C1 segment of cervical spinal cord (tissue), 14 donors: ENCODE measurements at places on chromosomes 4 and X.

DNA sequence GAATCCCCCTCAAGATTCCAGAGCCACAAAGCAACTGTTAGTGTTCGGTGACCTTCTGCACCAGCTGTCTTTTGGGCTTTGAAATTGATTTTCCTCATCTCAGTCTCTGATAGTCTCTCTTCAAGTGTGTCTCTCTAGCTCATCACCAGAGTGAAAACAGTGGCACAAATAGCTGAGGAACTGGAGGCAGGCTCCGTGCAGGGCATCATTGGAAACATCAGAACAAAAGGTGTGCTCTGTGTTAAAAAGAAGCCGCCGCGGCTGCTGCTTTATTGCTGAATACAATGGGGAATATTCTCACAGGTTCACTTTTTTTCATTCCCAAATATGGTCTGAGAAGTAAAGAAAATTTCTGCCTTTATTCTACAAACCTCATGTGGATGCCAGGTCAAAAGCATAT is 297.5 kb downstream of the DCTD start:
- DNase-seq: no peak

- DNase-seq: no peak
Observed at GRCh38 chr4:95754667-95755066, 85.2 kb upstream of the PDHA2 start.

DNA sequence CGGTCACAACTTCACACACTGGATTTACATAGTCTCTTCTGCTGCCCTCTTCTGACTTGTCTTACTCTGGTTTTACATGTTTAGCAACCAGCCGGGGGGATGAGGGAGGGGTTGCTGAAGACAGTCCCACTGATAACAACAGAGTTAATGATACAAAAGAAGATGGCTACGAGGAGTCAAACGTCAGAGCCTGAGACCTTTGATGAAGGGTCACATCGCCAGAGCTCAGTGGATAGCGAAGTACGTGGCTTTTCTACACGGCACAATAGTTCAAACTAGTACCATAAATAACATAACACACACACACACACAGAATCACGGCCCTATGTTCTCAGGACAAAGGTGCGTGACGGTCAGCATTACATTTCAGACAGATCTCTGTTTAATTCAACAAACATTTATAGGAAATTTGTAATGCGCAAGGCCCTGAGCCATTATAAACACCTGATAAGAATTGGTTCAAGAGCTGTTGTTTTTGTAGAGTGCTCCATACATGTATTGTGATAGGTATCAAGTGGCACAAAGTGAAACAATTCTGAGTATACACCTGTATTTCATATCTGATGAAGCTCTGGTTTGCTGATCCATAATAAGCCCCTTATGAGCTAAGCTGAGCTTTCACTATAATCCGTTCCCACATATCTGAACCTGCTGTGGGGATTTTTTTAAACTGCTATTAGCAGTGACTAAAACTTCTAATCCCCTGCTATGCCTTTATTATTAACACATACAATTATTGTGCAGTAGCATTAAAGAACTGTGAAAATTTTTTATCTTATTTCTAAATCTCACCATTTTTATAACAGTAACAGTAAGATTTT is 100.0 kb downstream of the NR3C2 start:
- DNase-seq: no peak

DNA sequence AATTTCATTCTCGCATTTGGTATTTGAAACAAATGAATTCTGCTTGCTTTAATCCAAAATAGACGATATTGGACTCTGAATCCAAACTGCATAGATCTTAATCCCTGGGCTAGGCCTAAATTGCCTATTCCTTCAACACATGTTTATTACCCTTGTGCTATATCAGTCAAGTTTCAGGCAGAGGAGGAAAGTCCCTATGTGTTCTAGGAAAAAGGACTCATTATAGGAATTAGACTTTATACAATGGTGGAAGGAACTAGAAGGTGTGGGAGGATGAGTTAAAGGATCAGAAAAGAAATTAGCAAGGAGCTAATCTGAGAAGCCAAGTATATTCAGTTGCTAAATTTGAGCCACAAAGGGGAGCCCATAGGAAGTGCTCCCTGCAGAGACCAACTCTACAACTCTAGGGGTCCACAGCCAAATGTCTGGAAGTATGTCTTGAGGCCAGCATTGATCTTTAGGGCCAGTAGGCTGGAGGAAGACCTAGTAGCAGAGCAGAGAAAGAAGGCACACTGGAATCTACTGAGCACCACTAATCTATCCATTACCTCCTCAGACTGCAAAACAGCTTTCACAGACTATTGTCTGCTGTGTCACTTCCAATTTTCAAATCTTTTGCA is 17.1 kb upstream of the DTHD1 start:
- DNase-seq: no peak

DNA sequence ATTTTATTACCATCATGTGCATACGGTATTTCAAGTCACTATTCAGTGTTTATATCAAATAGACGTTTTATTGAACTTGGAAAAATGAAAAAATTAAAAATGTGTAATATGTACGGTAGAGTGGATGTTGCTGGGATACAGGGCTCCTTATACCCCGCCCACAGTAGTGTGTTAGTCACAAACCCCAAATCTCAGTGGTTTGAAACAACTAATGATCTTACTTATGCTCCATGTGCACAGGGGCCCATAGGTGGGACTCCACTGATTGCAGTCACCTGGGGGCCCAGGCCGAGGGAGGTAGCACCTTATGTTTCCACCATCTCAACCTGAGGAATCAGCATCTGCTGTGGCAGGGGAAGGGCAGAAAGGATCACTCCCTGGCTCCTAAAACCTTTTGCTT is 18.1 kb downstream of the LSM6 start:
- DNase-seq: no peak

DNA sequence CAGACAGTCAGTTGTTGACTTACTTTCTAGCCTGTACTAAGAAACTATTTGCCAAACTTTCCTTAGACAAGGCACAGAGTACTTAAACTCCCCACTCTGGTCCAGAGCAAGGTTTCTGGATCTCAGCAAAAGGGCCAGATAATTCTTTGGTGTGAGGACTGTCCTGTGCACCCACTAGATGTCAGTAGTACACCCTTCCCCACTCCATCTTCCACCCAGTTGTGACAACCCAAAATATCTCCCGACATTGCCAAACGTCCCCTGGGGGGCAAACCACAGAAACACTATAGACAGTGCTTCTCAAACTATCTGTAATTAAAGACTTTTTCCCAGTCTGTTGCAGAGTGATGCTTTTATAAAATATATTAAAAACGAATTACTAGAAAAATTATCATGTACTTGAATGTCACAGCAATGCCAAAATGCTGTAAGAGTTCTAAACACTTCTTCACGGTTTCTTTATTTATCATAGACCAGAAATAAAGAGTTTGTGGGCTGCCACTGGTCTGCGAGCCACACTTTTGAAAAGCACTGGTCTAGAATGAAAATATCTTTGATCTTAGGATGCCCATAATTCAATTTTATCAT is 203.5 kb downstream of the PRDM5 start:
- DNase-seq: no peak

DNA sequence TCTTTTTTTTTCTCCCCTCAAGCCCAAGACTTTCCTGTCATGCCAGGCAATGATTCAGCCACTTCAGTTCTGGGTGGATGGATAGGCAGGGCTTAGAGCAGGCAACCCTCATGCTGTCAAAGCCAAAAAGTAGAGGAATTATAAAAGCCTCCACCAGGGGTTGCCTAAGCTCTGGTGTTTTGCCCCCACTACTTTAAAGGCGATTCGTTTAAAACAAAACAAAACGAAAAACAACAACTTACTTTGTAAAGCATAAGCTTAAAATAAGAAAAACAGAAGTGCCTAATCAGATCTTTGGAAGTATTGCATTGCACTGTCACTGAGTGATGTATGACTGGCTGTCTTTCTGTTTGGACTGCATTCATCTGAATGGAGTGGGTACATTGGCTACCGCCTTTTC is 5.3 kb upstream of the IDS start:
- no peak for DNase-seq

DNA sequence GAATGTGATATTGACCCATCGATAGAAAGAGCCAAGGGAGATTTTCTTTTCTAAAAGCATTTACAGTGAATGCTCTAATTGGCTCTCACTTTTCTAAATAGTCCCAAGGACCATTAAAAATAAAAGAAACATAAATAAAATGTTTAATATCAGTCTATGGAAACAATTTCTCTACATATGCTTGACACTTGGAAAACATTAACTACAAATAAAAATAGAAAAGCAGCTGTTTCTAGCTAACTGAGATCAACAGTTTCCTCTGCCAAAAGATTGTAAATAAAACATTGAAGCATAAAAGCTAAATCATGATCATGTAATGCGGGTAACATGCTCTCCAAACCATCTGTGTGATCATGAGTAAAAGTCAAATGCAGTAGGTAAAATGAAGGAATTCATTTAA is 49.7 kb downstream of the CORIN start:
- no peak for DNase-seq

DNA sequence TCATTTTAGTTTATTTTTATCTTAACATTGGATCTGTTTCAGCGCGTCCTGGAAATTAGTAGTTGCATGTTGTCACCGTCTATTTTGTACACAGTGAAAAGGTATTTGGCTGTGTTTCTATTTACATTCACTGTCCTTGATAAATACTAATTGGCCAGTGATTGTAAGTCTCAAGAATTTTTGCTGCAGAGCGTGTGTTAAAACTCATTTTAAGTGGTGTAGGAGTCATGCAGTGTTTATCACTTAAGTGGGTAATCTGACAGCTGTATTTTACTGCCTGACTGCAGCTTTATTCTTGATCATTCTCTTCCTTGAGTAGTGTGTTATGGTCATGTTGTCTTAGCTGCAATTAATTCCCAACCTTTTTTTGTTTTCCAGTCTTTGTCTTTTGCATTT is 9.8 kb downstream of the GUCY1A1 start:
- DNase-seq: no peak

DNA sequence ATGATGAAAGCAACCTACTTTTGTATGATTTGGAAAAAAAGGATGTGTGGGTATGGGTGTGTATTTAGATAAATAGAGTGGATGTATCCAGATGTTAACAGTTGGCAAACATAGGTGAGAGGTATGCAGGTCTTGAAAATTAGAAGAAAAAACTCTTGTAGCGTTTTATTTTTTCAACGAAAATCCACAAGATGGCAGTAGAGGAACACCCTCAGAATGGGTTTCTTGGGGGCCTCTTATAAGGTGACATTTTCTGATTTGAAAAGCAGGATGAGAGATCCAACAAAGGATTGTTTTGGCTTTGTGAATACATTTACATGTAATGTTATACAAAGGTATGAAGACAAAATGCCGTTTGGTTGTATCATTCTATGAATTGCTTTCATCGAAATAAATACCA is 68.3 kb downstream of the FMR1NB start:
- no peak for DNase-seq

DNA sequence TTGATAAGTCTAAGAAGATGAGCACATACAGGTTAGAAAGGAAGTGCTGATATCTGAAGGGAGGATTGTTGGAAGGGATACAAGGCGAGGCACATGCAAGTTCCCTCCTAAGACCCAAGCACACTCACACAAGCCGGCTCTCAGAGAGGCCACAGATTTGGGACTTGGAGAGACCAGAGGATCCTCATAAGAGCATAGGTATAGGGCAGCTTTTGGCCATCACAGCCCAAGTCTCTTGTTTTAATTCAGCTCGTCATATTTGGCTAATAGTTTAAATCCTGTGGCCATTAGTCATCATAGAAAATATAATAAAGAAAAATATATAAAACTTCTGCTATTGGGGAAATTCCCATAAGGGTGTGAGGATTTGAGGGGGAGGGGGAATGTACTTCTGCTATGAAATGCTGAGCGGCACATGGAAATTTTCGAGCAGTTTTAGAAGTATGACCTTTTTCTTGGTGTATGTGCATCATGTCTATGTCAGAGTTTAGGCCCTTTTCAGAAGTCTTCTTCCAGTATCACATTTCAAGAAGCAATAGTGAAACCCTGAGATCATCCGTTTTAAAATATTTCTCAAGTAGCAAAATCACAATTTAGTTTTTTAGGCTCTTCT is 97.7 kb downstream of the NFKB1 start:
- DNase-seq: no peak

GRCh38 chr4:148023512-148024181 is 291.8 kb downstream of the ARHGAP10 start:
- no peak for DNase-seq
